ENCODE measurements at places on chromosomes 12 and 14. TPM values are rescaled to one million over a fixed set of nuclear protein-coding genes. Genes with fewer than 3 reads are reported as not detected.

SLIRP gene
- polyA plus RNA-seq: 310 TPM

ACRBP gene
- polyA plus RNA-seq: 0.32 TPM

RGS6 gene
- 0.11 TPM for polyA plus RNA-seq

TMEM179 gene
- 0.06 TPM for polyA plus RNA-seq

KCNC2 gene
- polyA plus RNA-seq: not detected

LMNTD1 gene
- not detected for polyA plus RNA-seq

OR6J1 gene
- not detected for polyA plus RNA-seq

KCNH5 gene
- not detected for polyA plus RNA-seq

ZNF605 gene
- polyA plus RNA-seq: 1.9 TPM

TMEM119 gene
- 0.63 TPM for polyA plus RNA-seq

CDCA3 gene
- 14.6 TPM for polyA plus RNA-seq

PSEN1 gene
- 23.3 TPM for polyA plus RNA-seq

ZFHX2 gene
- 0.59 TPM for polyA plus RNA-seq

IAPP gene
- not detected for polyA plus RNA-seq

DPF3 gene
- polyA plus RNA-seq: 0.37 TPM

RNU4-1 gene
- not detected for polyA plus RNA-seq

LAG3 gene
- 0.88 TPM for polyA plus RNA-seq

FGD4 gene
- polyA plus RNA-seq: 4.6 TPM

GLT8D2 gene
- 1.6 TPM for polyA plus RNA-seq

CIT gene
- 4.1 TPM for polyA plus RNA-seq

SNX6 gene
- 19.1 TPM for polyA plus RNA-seq

TTC8 gene
- 8.0 TPM for polyA plus RNA-seq

INHBC gene
- polyA plus RNA-seq: not detected

PLBD1 gene
- polyA plus RNA-seq: 38.7 TPM

GDF3 gene
- polyA plus RNA-seq: 0.02 TPM

MFAP5 gene
- 4.5 TPM for polyA plus RNA-seq

TCL1B gene
- polyA plus RNA-seq: not detected

STAC3 gene
- 1.4 TPM for polyA plus RNA-seq

CDH24 gene
- 4.2 TPM for polyA plus RNA-seq

PMCH gene
- polyA plus RNA-seq: not detected

DYRK2 gene
- 6.2 TPM for polyA plus RNA-seq

HDAC7 gene
- polyA plus RNA-seq: 35.6 TPM

CLEC14A gene
- 10.0 TPM for polyA plus RNA-seq

CCDC85C gene
- polyA plus RNA-seq: 30.1 TPM

HOXC12 gene
- not detected for polyA plus RNA-seq

PKP2 gene
- 6.5 TPM for polyA plus RNA-seq

PIANP gene
- 0.28 TPM for polyA plus RNA-seq

TMCC3 gene
- polyA plus RNA-seq: 2.5 TPM

EID3 gene
- polyA plus RNA-seq: 0.74 TPM
